ENCODE measurements at places on chromosomes 1 and 21.
A peak's percentile ranks its signal among the peaks of the same experiment; 100 is the strongest.

DNA sequence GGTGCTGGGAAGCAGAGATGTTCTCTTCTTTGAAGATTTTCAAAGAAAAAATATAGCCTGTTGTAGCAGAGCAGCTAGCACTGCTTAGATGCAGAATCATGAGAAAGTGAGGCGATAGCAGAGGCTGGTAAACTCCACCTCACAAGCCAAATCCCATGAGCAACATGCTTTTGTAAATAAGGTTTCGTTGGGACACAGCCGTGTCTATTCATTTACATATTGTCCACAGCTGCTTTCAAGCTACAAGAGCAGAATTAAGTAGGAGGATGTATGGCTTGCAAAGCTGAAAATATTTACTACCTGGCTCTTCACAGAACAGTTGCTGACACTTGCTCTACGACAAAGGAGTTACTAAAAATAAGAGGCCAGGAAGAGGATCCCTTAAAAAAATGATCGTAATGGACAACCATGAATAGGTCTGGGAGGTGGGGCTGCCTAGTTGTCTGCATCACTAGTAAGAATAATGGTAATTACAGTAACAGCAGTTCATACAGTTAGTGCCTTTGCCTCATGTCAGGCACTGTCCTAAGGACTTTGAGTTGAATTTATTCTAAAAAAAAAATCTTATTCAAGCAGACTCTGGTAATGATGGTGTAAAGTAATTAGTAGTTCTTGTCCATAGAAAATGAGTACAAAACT, 622.0 kb downstream of the KIF26B start:
- no peak for DNase-seq

GRCh38 chr1:6960291-6960811, 175.1 kb downstream of the CAMTA1 start:
- no peak for DNase-seq

DNA sequence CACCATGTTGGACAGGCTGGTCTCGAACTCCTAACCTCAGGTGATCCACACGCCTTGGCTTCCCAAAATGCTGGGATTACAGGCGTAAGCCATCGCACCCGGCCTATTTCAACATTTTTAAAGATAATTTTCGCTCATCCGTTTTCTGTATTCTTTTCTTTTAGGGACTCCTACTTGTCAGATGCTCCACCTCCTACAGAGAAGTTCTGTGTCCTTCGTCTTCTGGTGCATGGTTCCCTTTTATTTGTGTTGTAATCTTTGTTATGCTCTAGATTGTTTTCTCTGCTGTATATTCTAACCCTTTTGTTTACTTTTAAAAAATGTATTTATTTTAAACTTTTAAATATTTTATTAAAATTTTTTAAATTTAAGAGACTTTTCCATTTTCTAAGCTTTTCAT, 28.4 kb downstream of the CLDN14 start:
- no peak for DNase-seq

GRCh38 chr1:91282695-91283420, 121.8 kb downstream of the HFM1 start:
- peak; percentile 88 for DNase-seq

GRCh38 chr1:21706151-21706835, 37.1 kb upstream of the RAP1GAP start:
- DNase-seq, result peak; percentile 79

DNA sequence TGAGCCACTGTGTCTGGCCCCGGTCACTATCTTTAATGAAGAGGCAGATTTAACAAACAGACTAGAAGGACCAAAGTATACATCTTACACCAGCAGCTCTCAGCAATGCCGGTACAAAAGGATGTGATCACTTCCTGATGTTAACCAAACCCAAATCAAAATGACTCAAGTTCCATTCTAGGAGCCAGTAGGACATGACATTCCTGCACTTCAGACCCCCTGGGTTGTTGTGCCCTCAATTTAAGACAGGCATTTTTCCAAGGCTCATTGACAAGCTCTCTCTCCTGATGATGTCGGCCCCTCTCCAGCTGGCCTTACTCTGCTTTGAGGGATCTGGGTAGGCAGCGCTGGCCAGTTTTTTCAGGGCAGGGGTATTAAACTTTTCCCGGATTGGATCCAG, 35.1 kb downstream of the YARS1 start:
- DNase-seq, result peak; percentile 54

DNA sequence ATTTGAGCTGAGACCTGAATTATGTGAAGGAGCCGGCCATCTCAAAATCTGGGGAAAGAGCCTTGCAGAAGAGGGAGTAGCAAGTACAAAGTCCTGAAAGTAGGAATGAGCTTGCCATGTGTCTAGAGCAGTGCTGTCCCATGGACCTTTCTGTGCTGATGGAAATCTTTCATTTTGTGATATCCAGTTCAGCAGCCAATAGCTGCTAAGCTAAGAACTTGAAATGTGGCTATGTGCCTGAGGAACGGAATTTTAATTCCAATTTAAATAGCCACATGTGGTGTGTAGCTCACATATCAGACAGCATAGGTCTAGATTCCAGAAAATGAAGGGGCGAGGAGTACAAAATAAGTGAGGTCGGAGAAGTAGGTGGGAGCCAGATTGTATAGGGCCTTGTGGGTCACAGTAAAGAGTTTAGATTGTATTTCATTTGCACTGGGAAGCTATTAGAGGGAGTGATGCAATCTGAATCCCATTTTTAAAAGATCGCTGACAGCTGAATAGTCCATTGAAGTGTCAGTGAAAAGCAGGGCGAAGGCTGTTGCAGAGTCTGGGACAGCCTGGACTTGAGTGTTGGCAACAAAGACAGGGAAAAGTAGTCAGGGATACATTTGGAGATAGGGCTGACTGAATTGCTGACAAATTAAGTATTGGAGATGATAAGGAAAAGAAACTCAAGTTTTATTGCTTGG, 80.3 kb downstream of the TMEM200B start:
- no peak for DNase-seq

DNA sequence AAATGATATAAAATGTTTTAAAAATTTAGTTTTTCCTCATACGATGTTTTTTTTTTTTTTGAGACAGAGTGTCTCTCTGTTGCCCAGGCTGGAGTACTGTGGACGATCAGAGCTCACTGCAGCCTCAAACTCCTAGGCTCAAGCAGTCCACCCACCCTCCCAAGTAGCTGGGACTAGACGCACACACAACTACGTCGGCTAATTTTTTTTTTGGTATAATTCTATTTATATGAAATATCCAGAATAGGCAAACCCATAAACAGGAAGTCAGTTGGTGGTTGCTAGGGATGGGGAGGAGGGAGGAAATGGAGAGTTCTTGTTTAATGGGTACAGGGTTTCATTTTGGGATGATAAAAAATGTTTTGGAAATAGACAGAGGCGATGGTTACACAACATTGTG, 56.5 kb downstream of the WARS2 start:
- no peak for DNase-seq

GRCh38 chr21:39060485-39061083, 122.7 kb downstream of the PSMG1 start:
- no peak for DNase-seq

GRCh38 chr21:34598931-34599400, 15.9 kb downstream of the RCAN1 start:
- no peak for DNase-seq

GRCh38 chr1:147337040-147337630, 94.7 kb downstream of the CHD1L start:
- peak; percentile 81 for DNase-seq

DNA sequence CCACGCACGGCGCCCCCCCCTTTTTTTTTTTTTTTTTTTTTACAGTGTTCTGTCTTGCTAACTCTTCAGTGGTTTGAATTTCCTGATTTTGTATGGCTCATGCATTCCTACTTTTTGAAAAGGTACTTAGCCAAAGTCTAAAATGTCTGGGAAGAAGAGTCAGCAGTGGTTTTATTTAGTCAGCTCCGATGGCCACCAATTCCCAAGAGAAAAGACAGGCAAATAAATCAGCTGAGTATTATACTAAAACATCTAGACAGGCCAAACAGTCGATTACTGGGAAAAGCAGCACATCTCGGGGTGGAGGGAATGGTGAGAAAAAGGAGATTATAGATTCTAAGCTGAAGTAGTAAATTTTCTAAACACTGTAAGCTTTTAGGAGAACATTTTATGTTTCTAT, 192.5 kb upstream of the ZRANB2 start:
- no peak for DNase-seq

DNA sequence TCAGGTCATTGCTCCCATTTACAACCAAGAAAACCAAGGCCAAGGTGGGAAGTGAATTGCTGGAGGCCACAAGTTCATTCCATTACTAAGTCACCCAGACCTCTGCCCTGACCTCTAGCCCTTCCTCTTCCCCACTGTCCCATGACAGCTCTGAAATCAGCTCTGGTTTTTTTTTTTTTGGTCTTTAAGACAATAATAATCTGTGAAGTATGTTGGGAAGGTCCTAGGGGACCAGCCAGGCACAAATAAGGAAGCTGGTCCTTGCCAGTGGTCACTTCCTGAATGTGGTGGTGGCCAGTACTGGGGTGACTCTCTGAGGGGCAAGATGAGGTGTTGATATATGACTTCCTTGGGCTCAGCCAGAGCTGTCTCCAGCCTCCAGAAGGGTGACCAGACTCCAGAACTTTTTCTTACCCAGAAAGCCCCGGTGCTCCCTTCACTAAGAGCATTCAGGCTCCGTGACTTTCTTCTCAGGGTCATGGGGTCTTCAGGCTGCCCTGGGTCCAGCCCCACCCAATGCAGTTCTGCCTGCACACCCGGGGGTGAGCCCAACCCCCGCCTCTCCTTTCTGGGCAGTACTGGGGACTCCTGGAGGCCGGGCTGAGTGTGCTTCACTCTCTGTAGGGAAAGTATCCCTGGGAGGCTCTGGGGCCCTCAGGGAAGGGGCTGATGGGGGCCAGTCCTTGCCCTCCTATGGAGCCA, 159.6 kb downstream of the PTPRU start:
- DNase-seq, result no peak

DNA sequence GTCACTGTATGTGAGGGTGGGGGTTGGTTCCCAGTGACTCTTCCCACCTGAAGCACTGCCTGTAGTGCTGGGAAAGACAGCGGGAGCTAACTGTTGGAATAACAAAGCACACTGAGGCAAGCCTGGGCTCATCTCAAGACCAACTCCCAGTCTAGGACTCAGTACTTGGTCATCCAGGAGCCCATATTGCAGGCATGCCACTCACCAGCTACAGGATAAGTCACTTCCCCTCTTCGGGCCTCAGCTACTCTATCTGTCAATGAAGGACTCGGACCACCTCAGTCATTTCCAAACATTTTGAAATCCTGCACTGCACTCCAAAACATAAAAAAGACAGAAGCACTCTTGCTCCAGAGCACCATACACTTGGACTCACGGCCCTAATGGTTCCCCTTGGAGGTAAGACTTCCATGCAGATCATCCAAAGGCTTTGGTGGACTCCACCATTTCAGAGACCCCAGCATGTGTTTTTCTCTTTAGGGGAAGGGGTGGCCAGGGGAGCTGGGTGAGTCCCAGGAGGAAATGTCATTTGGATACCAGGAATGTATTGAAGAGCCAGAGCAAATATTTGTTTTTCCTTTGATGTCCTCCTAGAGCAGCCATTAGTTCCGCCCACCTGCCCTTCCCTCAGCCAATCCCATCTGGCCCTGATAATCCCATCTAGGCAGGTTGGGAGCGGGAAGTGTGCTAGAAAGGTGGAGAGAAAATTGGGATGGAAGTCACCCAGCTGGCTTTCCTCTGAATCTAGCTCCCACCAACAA, 3.1 kb downstream of the NUAK2 start:
- DNase-seq, result peak; percentile 63

DNA sequence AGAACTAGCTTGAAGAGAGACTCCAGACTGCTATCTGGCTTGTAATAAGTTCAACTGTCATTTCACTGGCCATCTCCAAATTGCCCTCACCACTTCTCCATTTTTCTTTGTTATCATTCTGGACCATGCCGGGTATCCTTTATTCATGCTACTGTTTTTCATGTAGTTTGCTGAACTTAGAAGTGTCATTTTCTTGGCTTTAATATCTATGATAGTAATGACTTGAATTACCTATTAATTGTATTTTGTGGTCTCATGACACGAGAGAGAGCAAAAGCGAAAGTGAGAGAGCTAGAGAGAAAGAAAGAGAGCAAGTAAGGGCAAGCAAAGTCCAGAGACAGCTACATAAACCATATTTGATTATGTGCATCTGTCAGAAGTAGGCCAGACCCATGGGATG, 184.9 kb upstream of the ATP1B1 start:
- no peak for DNase-seq

GRCh38 chr1:10424034-10424433, 6.2 kb upstream of the CENPS start:
- DNase-seq, result no peak

All from mesendoderm (in vitro differentiated cells).